ENCODE measurements at places on chromosomes 16 and 17.

- DNase-seq: no peak
Observed at GRCh38 chr17:71320009-71320796, 800.6 kb upstream of the SOX9 start.

DNA sequence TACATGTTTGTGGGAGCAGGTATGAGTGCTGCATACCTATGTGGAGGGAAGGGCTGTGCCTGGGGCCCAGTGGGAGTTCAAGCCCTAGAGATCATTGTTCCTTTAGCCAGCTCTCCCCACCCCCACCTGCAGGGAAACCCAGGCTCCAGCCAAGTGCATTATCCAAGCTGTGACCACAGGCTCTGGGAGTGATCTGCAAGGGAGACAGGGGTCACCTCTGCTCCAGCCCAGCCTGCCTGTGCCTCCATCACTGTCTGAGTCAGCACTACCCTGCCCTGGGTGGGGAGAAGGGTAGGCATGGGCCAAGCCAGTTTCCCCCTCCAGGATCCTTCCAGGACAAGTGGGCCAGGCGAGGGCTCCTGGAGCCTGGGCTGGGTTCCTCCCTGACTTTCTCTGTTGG, 32.1 kb upstream of the SBK1 start:
- no peak for DNase-seq

- DNase-seq: no peak
Observed at GRCh38 chr17:68458260-68459036, 1.2 kb upstream of the WIPI1 start.

DNA sequence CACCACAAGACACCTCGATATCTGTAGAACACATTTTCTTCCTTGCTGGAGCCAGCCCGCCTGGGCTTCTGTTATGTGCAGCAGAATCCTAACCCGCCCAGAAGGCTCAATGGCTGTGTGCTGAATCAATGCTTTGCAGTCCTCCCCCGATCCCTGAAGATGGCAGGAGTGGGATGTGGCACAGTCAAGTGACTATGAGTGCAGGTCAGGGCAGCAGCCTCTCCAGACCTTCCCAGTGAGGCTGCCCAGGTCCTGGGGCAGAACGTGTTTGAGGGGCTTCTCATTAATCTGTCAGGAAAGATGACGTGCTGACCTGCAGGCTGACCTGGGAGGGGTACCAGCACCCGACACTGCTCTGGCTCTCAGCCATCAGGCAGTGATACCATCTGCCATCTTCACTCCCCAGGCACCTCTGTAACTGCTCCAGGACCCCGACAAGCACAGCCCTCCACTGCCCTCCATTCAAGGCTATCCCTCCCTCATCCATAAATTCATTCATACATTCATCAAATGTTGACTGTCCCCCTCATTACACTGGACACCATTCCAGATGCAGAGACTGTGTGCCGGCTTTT, 35.2 kb downstream of the LRRC75A start:
- DNase-seq: no peak

- peak; percentile 50 for DNase-seq
Observed at GRCh38 chr17:66727634-66728570, 107.0 kb upstream of the CACNG5 start.

All from HFFc6 (cell line).